Stimulated activated CD8-positive, alpha-beta memory T cell treated with anti-CD3 and anti-CD28 coated beads, Interleukin-2, amount 100 ng/mL, for 1 hour (primary cell): ENCODE measurements at places on chromosomes 3 and 15.

DNA sequence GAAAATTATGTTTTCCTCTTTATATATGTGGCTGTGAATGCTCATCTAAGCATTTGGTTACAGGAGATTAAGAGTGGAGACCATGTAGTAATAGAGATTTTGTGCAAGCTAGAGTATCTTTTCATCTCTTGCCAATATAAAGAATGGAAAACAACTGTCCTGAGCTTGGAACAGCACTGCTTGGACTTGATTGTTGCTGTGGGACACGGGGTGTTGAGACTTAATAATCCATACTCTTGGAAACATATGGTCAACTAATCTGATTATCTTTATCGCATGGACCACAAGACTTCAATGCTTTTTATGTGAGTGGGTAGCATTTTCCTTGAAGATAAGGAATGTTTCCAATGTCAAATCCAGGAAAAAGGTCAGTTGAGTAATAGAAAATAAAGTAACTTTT is 806.3 kb downstream of the DIPK2A start:
- DNase-seq, result no peak

- DNase-seq, result no peak
Observed at GRCh38 chr3:82814660-82815059, 1053.2 kb upstream of the GBE1 start.

- no peak for DNase-seq
Observed at GRCh38 chr3:152299249-152299976, 30.7 kb downstream of the MBNL1 start.

DNA sequence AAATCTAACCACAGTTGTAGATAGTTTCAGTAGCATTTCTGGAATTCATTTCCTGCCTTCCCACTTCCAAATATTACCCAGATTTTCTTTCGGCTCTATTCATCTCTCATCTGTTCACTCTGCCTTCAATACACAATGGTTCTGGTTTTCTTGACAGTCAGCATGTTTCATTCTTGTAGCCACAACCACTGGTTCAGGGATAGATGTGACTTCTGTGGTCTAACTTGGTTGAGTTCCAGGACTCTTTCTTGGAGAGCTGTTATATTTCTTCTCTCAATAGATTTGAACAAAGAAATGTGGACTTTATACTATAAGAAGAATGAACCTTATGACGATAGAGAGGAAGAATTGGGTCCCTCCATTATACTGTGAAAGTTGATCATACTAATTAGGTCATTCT is 228.8 kb downstream of the NSUN3 start:
- no peak for DNase-seq

DNA sequence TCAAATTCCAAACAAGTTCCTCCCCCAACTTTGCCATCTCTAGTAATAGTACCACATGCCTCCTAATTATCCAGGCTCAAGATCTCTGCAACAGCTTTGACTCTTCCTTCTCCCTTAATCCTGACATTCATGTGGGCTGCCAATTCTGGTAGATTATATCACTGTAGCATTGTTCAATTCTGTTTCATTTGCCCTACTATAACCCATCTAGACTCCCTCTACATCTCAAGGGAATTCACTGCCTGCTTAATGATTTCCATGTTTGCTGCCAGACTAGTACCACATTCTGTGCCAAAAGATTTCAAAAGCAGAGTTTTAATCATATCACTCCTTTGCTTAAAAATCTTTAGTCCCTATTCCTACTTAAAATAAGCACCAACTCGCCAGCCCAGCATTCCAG is 34.6 kb upstream of the PPIB start:
- no peak for DNase-seq

DNA sequence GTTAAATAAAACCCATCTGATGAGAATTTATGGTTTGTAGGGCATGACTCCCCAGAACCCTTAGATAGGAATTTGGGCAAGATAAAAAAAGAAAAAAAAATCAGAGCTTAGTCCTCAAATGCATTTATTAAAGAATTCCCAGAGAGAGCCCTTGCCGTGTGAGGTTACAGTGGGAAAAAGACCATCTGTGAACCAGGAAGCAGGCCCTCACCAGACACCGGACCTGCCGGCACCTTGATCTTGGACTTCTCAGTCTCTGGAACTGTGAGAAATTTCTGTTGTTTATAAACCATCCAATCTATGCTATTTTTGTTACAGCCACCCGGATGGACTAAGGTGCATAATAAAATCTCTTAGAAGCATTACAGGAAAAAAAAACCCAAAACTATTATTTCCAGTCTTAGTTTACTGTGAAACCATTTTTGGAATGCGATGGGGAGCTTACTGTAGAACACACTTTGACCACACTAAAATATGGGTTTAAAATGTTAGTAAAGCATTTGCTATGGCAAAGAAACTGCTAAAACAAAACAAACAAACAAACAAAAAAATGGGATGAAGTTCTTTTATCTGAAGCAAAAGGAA is 72.2 kb downstream of the LEKR1 start:
- no peak for DNase-seq

GRCh38 chr3:193960487-193961274 is 175.3 kb upstream of the HES1 start:
- no peak for DNase-seq

GRCh38 chr15:100713163-100713867 is 110.9 kb downstream of the ASB7 start:
- no peak for DNase-seq
